ENCODE measurements at places on chromosomes 7 and 10.

- no peak for DNase-seq
These were observed 74.8 kb downstream of the PARD3 start for GRCh38 chr10:34740321-34740720.

- DNase-seq, result no peak
These were observed 122.3 kb downstream of the JMJD1C start for GRCh38 chr10:63343476-63343875.

DNA sequence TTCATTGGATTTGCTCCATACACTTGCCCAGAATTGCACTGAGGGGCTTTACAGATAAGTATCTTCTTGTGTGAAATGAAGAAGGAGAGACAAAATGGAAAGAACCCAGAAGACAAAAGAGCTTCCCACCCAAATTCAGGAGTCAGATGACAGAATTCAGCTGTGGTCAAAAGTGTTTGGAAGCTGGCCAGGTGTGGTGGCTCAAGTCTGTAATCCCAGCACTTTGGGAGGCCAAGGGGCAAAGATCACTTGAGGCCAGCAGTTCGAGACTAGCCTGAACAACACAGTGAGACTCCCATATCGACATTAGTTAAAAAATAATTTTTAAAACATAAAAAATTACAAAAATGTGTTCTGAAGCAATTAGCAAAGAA is 27.1 kb downstream of the DUSP5 start:
- no peak for DNase-seq

DNA sequence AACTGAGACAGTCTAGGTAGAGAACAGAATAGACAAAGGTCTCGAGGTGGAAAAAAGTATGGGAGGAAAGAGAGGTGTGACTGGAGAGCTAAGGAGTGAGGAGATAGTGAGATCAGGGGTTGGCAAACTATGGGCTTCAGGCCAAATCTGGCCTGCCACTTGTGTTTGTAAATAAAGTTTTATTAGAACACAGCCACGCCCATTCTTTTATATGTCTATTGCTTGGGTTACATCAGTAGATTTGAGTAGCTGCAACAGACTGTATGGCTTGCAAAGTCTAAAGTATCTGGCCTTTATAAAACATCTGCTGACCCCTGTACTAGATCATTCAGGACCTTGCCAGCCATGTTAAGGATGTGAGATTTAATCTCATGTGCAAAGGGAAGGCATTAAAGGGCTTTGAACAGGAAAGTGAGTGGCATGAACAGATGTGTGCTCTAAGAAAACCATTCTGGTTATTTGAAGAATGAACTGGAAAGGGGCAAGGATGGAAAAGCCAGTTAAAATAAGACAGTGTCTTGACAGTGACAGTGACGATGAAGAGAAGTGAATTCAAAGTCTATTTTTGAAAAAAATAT is 240.3 kb downstream of the RNLS start:
- no peak for DNase-seq
